ENCODE measurements at places on chromosomes 5 and 9.

GRCh38 chr5:74538206-74538661 is 102.3 kb downstream of the ENC1 start:
- DNase-seq = no peak

GRCh38 chr9:89791754-89792153 is 186.9 kb downstream of the GADD45G start:
- no peak for DNase-seq

- DNase-seq = no peak
Observed at GRCh38 chr5:14097998-14098471, 45.1 kb upstream of the TRIO start.

- DNase-seq = no peak
Observed at GRCh38 chr5:119118000-119118399, 47.1 kb downstream of the DMXL1 start.

DNA sequence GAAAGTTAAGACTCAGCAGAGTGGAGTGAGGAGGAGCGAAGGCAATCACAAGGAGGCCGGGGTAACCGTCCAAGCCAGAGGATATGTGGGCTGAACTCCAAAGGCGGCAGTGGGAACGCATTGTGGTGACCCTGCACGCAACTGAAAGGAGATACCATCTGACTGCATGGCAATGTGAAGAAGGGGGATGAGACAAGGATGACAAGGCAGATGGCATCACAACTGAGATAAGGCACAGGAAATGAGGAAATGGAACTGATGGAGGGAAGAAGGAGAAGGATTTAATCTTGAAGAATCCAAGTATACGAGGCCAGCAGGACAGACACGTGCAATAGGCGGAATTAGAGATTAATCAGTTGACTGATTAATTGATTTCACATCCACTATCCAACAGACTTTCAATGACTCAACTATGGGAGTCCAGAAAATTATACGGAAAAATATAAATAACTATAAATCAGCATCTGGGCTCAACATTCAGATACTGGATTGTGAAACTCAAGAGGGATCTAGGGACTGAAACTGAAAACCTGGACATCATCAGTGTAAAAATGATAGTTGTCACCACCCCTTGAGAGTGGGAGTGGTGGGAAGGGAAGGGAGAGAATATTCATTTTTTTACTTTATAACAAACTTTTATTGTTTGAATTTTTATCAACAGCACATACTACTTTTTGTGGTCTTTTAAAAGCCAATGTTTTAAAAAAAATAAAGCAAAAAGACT is 86.1 kb downstream of the ARL15 start:
- DNase-seq = no peak

DNA sequence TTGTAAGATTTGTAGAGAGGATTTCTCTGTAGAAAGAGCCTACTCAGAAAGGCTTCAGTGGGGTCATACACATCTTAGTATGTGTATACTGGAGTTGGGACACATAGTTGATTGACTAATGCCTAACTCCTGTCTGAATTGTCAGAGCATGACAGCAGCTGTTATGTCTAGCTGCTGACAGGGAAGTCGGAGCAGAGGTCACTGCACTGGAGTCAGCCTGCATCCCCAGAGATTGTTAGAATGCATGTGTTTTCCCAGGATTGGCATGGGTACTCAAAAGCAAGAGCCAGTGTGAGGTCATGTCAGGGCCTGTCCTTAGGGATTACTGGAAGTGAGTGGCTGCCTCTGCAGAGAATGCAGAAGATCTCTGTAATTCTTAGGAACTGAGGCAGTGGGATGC is 82.7 kb downstream of the ITGA1 start:
- no peak for DNase-seq

GRCh38 chr5:145499483-145499882 is 335.7 kb downstream of the PRELID2 start:
- no peak for DNase-seq

DNA sequence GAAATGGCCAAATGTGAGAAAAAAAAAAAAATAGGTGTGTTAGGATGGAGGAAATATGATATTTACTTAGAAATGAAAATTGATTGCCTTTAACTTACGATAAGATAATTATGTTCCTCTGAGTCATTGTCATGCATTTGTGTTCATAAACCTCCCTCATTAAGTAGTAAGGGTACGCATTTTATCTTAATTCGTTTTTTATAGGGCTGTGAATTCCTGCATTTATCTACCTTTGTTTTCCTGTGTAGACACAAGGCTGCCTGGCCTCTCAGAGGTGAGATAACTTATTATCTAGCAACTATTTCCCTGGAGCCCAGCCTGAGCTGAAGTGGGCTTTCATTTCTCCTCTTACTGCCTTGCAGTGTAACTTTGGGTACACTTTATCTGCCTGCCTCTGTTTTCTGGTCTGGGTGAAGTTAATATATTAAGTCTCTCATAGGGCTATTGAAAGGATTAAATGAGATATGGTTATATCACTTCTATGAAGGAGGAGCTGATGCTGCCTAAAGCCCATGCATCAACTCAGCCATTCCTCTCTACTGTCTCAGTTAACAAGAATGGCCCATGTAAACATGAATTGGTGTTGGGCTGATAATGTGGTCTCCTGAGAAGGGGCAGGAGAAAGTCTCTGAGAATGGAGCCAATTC is 103.8 kb upstream of the KLF4 start:
- no peak for DNase-seq

DNA sequence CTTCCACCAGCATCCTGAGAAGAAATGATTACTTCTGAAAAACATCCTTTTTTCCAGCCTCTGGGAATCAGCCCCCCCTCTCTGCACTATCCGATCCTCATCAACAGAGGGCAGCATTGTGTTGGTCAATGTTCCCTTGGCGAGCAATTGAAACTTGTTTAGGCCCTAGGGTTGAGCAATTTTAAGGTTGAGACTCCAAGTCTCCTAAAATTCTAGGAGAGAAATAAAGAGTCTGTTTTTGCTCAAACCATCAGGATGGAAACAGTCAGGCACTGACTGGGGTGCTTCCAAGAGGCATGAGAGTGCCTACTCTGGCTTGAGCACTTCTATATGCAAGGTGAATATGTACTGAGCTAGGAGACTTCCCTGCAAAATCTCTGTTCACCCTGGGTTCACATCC is 12.4 kb upstream of the CYFIP2 start:
- peak; percentile 68 for DNase-seq

DNA sequence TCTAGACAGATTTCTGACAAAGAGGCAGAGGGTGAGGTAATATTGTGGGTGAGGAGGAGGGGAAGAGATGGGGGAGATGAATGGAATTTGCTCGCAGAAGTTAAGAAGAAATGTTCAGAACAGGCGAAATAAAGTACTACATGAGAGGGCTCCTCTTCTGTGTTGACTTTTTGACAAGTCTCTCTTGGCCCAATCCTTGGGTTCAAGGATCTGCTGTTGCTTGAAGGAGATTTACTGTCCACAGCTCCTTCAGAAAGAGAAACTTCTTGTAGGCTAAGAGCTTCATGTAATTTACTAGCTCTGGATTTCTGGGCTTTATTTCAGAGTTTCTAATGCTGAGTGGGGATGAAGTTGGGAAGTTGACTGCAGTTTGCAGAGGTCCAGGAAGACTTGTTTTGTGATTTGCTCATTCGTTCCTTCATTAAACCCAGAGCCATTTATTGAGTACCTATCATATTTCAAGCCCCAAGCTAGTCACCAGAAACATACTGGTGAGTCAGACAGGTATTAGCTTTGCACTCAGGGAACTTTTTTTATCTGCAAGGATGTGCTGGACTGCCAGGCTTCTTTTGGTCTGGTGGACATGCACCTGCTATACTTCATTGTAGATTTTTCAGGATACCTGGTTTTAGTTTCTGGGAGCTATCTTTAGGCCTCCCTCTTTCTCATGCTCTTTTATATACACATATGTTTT is 402.9 kb upstream of the CLINT1 start:
- DNase-seq = no peak

GRCh38 chr9:136823136-136824046 is 15.6 kb downstream of the RABL6 start:
- DNase-seq = peak; percentile 73

DNA sequence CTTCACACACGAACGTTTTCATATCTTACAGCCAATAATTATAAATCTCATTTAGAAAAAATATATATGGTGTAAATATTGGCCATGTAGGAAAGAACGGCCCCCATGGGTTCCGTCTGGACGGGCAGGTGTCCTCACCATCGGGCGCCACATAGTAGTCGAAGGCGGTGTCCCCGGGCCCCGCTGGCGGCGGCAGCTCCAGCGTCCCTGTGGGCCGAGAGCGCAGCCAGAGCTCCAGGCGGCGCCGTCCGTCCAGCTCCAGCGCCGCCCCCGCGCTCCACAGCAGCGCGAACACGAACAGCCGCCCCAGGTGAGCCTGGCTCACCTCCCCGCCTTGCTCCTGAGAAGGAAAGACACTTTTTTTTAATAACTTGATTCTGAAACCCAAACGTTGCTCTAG is 134.6 kb downstream of the DNAH5 start:
- no peak for DNase-seq

DNA sequence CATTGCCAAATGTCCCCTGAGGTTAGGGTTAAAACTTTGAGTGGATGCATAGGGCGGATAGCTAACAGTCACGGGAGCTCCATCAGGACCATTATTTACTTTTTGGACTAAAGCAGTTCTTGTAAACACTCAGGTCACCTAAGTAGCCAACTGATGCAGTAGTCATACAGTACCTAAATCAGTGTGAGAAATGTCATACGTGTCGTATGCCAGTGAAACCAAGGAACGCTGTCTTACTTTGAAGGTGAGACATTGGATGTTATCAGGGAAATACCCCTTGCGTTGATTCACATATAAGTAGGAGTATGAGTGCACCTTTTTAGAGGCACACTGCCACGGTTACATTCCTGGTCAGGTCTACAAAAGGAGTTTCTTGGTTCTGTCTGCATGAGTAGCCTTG is 101.9 kb downstream of the LNPEP start:
- no peak for DNase-seq

DNA sequence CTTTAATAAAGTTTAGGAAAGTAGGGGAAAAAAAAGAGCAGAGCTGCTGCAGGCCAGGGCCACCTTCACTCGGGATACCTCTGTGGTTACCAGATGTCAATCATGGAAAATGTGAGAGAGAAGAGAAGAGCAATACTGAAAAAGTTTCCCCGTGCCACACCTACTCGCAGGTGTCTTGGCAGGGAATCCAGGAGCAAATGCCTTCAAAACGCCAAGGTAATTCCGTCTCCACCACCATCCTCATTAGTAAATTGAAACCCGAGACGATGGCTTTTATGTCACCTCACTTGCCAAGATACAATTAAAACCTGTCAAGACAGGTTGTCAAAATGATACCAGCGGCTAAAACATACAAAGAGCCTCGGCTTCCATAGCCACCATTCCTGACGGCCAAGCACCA is 49.7 kb downstream of the FAM81B start:
- DNase-seq = no peak

GRCh38 chr9:102550266-102550665 is 444.9 kb upstream of the CYLC2 start:
- DNase-seq = no peak

GRCh38 chr5:167699432-167699831 is 592.0 kb upstream of the WWC1 start:
- DNase-seq = no peak

GRCh38 chr9:16824545-16825330 is 45.7 kb downstream of the BNC2 start:
- peak; percentile 64 for DNase-seq

- no peak for DNase-seq
Observed at GRCh38 chr5:77995793-77996409, 219.8 kb upstream of the TBCA start.

DNA sequence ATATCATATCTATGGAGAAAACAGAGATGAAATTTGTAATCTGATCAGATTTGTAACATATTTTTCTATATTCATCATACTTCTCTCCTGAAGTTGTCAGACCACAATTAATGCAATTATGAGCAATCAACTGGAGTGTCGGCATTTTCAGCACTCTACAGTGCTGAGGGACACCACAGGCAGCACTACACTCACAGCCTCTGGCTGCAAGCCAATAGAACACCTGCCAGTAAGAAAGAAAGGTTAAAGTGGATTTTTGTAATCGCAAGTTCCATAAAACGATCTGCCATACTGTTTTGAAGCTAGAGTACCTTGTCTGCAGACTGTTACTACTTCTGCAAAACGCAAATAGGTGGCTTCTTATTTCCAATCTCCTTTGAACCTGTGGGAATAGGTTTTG is 147.6 kb downstream of the ADAMTS6 start:
- no peak for DNase-seq

DNA sequence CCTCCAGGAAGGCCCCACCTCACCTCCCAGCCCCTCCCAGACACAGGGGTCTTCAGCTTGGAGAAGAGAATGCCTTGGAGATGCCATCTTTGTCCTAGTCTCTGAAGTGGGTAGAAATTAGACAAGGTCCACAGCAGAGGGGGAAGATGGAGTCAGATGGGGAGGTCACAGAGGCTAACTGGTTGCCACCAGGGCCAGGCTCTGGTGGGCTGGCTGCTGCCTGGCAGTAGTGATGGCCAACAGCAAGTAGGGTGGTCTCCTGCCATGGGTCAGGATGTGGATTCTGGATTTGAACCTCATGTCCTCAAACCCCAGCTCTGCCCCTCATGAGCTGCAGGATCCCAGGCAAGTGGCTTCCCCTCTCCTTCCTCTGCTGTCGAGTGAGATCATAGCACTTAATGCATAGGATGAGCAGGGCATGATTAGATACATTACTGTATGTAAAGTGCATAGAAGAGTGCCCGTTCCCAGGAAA is 38.7 kb upstream of the NEK6 start:
- no peak for DNase-seq

DNA sequence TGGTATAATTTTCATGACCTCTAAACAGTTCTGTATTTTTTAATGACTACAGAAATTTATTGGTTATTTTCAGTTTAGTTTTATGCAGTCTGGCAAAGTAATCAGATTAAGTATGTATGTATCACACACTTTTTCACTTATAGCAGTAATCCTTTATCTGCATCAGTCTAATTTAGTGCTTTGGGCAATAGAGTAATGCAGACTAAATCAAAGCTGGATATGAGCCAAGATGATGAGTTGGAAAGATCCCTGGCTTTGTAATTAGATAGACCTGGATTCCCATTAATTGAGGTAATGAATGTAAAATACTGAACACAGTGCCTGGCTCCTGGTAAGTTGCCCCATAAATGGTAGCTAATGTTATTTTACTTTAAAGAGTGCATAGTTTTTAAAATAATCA is 215.4 kb upstream of the TLX3 start:
- DNase-seq = no peak

GRCh38 chr9:116477584-116478141 is 209.4 kb upstream of the TRIM32 start:
- no peak for DNase-seq

DNA sequence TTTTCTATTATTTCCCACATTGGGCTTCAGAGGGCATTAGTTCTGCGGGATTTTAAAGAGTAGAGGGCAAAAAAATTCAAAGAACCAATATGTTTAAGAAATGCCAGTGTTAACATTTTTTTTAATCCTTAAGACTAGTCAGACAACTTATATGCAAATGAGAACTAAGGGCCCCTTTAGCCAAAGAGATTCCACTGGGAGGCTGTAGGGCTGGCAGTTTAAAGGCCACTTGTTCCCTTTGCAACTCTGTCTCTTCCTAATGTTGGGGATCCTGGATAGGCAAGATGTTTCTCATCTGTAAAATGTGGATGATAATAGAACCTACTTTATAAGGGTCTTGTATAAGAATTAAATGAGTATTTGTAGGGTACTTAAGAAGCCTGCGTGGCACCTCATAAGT is 1395.9 kb downstream of the PTPRD start:
- peak; percentile 17 for DNase-seq

GRCh38 chr9:14453286-14453685 is 139.3 kb upstream of the NFIB start:
- DNase-seq = no peak

GRCh38 chr9:93665128-93665636 is 88.8 kb downstream of the PHF2 start:
- DNase-seq = no peak
